ENCODE measurements at places on chromosomes 3 and 15.

DNA sequence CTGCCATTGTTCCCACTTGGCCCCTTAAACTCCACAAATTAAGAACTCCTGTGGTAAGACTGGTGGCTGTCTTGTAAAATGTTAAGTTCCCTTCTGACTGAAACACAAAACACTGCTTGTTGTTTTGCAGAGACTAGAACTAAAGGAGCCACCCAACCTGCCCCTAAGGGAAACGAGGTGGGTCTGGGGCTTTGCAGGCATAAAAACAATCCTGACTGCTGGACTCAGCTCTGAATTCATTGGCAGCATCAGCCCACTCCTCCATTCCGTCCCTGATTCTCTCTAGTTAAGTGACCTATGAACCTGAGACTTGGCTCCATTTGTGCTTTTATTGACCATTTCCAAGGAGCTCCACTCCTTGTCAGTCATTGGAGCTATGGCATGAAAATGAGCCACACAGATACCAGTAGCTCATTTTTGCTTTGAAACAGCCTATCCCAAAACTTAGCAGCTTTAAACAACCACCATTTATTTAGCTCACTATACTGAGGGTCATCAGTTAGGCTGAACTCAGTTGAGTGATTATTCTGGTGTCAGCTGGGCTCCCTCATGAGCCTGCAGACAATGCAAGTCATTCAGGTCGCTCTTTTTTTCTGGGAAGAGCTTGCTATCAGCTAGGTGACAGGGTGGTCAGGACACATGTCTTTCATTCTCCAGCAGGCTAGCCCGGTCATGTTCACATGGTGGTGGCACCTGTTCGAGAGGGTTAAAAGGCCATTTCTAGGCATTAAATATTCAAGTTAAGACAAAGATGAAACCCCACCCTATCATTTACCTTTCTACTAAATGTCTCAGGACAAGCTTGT lies 175.1 kb upstream of the CTNNB1 start:
- no peak for DNase-seq

DNA sequence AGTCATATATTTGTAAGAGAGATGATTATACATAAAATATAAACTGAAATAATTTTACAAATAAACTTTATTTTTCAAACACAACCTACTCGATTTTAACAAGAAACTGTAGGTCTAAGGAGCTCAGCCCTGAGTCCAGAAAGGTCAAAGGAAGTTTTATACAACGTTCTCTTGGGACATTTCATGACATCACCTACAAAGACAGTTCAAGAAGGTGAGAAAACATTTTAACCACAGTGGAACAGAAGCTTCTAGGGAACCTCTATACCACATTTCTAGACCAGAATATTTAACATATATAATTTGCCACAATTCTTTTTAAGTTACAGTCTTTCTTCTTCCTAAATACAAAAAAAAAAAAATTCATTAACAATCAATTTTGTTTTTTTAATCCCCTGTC lies 40.1 kb downstream of the CBLB start:
- DNase-seq: no peak

DNA sequence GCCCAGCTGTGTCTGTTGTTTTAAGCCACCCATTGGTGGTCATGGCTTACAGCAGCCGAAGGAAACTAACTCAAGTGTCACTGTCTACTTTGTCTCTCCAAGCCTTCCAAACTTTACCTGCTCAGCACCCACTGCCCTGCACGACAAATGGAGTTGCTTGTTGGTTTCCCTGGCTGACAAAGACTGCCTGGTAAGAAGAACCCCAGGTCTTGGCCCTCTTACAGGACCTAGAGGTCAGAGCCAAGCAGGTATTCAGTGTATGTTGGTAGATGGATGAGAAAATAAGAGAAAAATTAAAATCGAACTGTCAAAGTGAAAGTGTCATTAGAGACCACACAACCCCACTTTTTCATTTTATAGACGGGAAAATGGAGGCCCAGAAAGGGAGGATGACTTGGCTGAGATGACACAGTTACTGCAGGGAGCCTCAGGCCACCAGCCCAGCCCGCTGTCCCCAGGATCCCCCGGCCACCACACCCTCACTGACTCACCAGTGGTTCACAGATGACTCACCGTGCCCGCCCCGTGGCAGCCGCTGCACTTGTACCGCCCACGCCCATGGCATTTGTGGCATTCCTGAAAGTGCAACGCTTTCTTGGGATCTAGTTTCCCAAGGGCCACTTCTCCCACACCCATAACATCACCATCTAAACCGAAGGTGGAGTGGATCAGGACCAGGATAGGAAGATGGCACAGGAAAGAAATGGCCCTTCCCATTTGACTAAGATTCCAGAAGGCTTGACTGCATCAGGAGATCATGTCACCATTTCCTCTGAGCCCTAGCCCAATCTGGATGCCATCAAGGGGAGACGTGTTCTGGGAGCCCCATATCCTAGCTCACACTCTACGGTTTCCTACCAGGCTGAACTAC lies 15.2 kb downstream of the SSUH2 start:
- peak; percentile 45 for DNase-seq

DNA sequence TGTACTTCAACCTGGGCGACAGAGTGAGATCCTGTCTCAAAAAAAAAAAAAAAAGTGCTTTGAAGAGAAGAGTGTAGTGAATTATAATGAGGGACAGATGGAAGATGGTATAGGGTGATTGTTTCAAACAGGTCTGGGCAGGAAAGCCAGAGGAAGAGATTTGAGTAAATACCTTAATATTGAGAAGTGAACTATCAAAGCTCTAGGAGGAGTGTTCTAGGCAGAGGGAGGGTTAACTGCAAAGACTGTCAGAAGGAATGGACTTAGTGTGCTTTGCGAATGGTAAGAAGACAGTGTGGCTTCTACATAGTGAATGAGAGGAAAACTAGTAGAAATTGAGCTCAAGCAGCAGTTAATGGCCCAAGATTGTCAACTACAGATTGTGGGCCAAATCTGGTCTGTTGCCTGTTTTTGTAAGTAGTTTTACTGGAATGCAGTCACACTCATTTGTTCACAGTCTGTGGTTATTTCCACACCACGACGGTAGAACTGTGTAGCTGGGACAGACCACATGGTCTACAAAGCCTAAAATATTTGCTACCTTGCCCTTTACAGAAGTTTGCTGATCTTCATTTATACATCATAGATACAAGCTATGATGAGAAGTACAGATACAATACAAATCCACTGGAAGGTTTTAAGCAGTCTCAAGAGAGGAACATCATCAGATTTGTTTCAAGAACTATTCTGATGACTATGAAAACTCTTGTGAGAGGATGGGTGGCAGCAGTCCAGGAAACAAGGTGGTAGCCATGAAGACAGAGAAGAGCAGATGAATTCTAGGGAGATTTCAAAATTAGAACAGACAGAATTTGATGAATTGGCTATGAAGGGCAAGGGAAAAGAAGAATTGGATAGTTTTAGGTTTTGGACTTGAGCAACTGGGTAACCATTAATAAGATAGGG lies 16.5 kb upstream of the USP50 start:
- DNase-seq: no peak

DNA sequence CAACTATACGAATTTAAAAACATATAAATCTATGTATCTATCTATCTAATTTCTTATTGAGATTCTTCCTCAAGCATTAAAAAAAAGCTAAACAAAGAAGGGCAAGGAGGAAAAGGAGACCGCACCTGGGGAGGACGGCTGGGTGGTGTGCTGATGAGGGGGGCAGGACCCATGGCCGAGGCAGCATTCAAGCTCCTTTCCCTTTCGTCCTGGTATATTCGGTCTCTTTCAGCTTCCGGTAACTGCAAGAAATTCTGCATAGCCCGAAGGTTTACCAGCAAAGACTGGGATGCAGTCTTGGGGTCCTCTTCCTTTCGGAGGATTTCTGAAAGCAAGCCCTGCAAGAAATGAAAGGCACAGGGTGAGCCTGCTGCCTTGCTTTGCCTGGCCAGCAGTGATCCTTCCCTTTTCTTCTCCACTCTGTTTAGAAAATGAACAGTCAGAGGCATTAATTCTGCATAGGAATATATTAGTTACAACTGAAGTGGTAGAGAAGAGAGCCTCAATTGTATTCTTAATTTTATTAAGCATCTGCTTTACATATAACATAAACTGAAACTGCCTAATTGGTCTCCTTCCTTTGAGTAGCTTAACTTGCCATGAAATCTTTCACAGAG lies 38.8 kb downstream of the SATB1 start:
- DNase-seq: no peak

DNA sequence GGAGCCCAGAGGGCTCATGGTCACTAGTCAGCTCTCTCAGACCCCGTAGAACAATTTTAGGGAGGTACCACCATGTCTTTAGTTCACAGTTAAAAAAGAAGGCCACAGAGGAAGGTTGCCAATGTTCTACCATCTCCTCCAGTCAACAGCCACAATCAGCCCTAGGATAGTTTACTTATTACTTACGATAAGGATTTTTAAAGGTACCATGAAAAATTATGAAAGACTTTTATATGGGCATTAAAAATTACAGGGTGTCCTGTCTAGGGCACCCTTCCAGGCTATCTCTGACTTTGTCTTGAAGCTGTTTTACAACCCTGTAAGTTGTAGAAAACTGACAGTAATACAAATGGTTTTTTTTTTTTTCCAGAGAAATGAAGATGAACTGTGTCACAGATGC lies 57.9 kb downstream of the CAPN7 start:
- DNase-seq: no peak

DNA sequence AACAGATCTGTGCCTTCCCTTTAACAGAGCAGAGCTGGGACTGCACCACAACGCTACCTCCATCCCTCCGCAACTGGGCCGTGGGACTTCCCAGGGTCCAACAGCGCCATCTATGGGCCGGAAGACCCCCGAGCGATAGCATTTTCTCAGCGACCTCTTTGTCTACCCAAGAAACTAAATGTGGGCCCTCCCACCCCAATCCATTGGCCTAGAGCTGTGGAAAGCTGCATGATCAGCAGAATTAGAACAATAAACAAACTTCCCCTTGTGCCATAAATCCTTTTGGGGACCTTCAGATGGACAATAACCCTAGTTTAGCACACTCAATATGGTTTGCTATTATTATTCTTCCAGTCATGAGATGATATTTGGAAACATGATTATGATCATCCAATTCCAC lies 74.8 kb upstream of the NTRK3 start:
- peak; percentile 6 for DNase-seq

- peak; percentile 3 for DNase-seq
These were observed 69.5 kb downstream of the C3orf38 start for GRCh38 chr3:88219138-88219792.

GRCh38 chr3:197003461-197004385 lies 25.9 kb downstream of the MELTF start:
- no peak for DNase-seq

- no peak for DNase-seq
These were observed 1.4 kb downstream of the NDUFB4 start for GRCh38 chr3:120597445-120598049.

DNA sequence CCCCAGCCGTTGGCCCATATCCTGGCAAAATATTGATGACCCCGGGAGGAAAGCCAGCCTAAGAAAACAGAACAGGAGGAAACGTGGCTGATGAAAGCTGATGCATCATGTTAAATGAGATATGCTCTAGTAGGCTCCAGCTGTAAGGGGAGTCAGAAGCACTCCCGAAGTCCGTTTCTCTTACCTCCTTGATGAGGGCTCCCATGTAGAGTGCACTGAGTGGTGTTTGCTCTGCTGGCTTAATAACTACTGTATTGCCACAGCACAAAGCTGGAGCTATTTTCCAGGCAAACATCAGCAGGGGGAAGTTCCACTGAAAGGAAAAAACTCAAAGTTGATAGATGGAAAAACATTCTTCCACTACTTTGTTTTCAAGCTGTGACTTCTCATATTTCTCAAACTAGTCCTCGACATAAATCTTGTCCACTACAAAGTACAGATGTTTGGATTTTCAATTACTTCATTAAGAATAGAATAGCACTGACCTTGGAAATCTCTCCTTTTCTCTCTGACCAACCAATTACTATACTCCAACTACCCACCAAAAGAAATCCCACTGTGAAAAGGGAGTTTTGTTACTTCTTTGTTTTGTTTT lies 72.7 kb downstream of the ALDH1A2 start:
- DNase-seq: peak; percentile 64

- no peak for DNase-seq
These were observed 51.8 kb downstream of the TRIM71 start for GRCh38 chr3:32869513-32870047.

DNA sequence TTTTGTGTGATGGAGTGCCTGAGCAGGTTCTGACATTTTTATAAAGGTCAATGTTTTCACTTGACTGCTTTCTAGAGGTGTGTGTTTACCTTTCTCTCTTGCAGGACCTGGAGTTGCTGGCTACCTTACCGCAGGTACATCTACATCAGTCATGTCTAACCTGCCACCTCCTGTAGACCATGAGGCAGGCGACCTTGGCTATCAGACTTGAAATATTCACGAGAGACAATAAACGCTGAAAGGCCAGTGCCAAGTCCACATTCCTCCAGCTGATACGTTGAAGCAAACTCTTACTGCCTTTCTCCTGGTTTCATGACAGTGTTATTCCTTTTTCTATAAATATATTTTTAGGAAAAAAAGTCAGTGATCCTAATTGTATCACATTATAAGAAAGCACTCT lies 59.0 kb upstream of the ACKR4 start:
- no peak for DNase-seq

- no peak for DNase-seq
These were observed 5.3 kb downstream of the PLSCR2 start for GRCh38 chr3:146464005-146464595.

DNA sequence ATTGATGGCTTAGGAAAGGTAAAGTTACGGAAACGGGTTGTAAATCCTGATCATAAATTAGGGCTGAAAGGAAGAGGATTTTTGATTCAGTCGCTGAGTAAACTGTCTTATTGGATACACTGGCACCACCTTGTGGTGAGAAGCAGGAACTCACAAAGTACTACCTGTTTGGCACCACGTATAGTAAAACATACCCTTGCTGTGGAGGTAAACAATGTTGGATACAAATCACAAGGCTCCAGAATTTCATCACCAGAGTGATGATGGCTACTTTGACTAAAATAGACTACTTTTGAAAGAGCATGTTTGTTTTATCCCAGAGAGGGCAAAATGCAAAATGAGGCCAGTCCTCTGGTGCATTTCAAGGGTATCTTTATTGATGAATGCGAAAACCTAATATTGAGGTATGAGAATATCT lies 216.9 kb downstream of the IGSF11 start:
- peak; percentile 40 for DNase-seq

DNA sequence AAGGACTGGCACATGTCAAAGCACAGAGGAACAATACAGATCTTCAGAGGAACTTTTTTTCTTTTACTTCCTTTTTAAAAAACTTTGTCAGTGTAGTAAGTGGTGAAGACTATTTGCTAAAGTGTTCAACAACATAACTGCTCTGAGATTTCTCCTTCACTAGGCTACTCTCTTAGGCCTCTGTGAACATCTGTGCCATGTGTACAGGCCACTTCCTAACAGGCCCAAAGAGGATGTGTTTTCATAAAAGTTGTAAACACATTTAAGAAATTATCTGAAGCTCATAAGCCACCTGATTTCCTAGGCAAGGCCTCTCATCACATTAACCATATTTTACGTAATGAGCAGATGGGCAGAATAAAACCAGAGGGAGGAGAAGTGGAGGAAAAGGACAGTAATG lies 235.4 kb downstream of the FHIT start:
- DNase-seq: no peak

Measured in endothelial cell of umbilical vein (primary cell).